ENCODE measurements at places on chromosomes 13 and 19.

- DNase-seq: no peak
Observed at GRCh38 chr19:16435238-16435917, 36.4 kb downstream of the EPS15L1 start.

- peak; percentile 52 for DNase-seq
Observed at GRCh38 chr19:19540715-19541515, 2.9 kb downstream of the CILP2 start.

DNA sequence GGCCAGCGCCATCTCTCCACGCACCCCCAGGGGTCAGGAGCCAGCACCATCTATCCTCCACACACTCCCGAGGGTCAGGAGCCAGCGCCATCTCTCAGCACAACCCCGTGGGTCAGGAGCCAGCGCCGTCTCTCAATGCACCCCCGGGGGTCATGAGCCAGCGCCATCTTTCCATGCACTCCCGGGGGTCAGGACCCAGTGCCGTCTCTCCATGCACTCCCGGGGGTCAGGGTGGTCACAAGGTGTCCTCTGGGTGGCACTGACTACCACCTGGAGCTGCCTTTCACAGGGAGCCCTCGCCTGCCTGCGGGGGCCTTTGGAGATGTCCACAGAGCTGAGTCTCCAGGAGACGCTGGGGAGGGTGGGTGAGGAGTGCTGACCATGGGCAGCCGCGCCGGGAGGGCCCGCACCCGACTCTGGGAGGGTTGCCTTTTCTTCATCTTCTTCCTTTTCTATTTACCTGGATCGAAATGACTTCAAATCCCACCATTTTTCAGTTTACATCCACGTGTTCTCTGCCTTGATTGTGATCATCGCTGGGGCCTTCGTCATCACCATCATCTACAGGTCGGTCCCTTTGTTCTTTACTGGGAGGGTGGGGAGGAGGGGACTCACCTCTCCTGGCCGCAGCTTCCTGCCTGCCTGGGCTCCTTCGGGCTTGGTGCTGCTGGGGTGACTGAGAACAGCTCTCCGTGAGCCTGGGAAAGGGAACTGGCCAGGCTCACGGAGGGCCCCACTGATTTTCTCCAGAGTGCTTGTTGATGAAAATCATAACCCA is 19.1 kb downstream of the TEX29 start:
- DNase-seq: no peak

- no peak for DNase-seq
Observed at GRCh38 chr13:39655041-39655568, 357 bp upstream of the COG6 start.

- DNase-seq: no peak
Observed at GRCh38 chr13:74273581-74273980, 139.4 kb upstream of the KLF12 start.

DNA sequence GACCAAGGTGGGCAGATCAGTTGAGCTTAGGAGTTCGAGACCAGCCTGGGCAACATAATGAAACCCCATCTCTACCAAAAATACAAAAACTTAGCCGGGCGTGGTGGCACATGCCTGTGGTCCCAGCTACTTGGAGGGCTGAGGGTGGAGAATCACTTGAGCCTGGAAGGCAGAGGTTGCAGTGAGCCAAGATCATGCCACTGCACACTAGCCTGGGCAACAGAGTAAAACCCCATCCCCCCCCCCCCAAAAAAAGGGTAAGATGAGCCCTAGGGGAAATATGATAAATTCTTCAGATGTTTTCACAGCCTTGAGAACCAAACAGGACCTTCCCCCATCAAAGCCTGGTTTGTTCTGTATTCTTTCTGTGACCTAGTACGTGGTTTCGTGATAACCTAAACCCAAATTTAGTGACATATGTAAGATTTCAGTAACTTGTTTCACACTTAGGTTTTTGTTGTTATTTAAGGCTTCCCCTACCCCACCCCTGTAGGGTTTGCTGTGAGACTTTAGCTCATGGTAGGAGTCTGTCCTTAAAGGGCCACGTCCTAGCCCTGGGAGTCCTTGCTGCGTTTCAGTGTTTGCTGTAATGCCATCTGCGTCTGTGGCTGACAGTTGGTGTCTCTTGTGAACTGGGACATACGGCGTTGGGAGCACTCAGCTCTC is 49.6 kb downstream of the MYO9B start:
- DNase-seq: peak; percentile 27

DNA sequence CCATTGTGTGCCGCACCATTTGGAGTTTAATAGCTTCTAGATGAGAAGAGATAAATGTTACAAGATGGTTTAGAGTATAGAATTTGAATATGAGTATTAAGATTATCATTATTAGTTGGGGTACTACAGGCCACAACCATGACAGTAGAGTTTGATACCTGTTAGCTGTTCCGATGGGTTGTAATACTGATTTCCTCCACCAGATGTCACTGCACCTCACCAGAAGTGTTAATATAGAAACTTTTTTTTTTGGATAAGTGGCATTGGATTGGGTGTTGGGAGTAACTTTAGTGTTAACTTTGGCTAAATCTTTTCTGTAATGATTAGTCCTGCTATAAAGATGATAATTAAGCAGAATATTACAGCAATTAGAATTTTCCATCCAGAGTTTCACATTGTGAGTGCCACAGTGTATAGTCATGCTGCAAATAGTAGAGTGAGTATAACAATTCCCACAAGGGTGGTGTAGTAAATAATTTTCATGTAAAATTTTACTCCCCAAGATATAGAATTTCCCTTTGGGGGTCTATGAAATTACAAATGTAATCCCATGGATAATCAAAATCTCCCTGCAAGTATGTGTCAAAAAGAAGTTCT is 56.3 kb downstream of the PSG3 start:
- DNase-seq: no peak

DNA sequence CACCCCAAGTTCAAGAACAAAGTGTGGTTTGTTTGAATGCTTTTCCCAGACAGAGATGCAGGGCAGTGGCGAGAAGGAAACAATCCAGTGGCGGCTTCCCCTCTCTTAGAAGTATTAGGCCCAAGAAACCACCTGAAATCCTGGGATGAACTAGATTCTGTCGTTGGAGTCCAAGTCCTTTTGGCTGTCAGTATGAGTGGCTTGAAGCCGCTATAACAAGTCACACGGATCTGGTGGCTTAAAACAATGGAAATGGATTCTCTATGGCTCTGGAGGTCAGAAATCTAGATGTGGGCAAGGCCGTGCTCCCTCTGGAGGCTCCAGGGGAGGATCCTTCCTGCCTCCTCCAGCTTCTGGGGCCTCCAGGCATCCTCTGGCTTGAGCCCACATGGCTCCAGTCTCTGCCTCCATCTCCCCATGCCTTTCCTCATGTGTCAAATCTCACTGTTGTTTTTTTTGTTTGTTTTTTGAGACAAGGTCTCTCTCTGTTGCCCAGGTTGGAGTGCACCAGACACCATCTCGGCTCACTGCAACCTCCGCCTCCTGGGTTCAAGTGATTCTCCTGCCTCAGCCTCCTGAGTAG is 97.7 kb downstream of the GNG7 start:
- DNase-seq: no peak

- DNase-seq: no peak
Observed at GRCh38 chr13:110371550-110372465, 64.7 kb downstream of the COL4A2 start.

Data from activated gamma-delta T cell treated with anti-CD3 and anti-CD28 coated beads, Interleukin-2, amount 50 U/mL, for 16 hours (primary cell).